ENCODE measurements at places on chromosomes 2 and 18. TPM values are rescaled to one million over a fixed set of nuclear protein-coding genes. Genes with fewer than 3 reads are reported as not detected.

POMC gene
- 5.9 TPM for total RNA-seq

TM4SF20 gene
- not detected for total RNA-seq

PTPRN gene
- not detected for total RNA-seq

UPP2 gene
- not detected for total RNA-seq

FIGN gene
- not detected for total RNA-seq

COL3A1 gene
- 0.13 TPM for total RNA-seq

ANKRD30B gene
- total RNA-seq: not detected

RAPGEF4 gene
- total RNA-seq: 0.31 TPM

SLC4A3 gene
- not detected for total RNA-seq

DAW1 gene
- not detected for total RNA-seq

NYAP2 gene
- total RNA-seq: not detected

CAPN14 gene
- 0.20 TPM for total RNA-seq

PROKR1 gene
- not detected for total RNA-seq

CAD gene
- 138 TPM for total RNA-seq

SCG2 gene
- not detected for total RNA-seq

FABP1 gene
- not detected for total RNA-seq

GRCh38 chr18:46054956-46055837, 16.9 kb downstream of the PSTPIP2 start:
- peak overlapping the region; percentile 57 for H3K27ac ChIP-seq
- no peak for DNase-seq
- peaks cover 2% of the 10 kb centered on the region for H3K36me3 ChIP-seq
- H3K4me3 ChIP-seq: peak overlapping the region; percentile 40

- H3K4me3 ChIP-seq: no peak overlapping the region
- DNase-seq: no peak
- no peaks in the 10 kb centered on the region for H3K27me3 ChIP-seq
- no peaks in the 10 kb centered on the region for H3K4me1 ChIP-seq
Observed at GRCh38 chr2:8743261-8743660, 61.4 kb downstream of the ID2 start.

DNA sequence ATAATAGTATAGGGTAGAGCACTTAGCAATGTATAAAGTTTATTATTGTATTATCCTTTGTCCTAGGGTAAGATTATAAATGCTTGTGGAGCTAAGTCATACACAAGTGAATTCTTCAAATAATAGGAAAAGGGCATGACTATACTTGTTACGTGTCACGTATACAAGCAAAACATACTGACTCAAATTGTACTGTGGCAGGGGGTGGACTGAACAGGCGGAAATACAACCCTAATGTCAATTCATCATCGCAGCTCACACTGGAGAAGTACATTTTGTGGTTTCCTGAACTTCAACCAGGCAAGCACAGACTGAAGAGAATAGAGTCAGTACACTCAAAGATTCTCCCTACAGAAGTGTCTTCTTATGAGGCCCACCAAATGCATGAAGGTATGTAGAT, 201.0 kb downstream of the MBD2 start:
- H3K4me3 ChIP-seq: no peak overlapping the region
- no peaks in the 10 kb centered on the region for H3K36me3 ChIP-seq
- H3K4me1 ChIP-seq: no peaks in the 10 kb centered on the region
- H3K27ac ChIP-seq: no peak overlapping the region
- H3K27me3 ChIP-seq: peaks cover 5% of the 10 kb centered on the region

DNA sequence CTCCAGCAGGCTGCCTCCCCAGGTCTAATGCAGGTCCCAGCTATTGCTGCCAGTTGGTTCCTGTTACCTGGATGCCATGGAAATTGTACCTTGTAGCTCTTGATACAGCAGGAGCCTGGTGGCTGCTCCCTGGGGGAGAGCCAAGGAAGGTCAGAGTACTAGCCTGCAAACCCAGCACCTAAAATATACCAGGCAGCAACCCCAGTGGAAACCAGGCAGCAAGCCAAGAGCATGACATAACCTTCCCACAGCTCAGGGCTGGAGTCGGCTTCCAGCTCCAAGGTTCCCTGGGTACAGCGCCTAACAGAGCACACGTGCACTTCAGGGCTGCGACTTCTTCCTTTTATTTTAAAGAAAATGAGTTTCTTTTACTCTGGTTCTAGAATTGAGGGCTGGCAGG, 30.3 kb downstream of the TNP1 start:
- H3K27ac ChIP-seq: no peak overlapping the region
- H3K36me3 ChIP-seq: no peaks in the 10 kb centered on the region
- H3K27me3 ChIP-seq: peaks cover 17% of the 10 kb centered on the region
- DNase-seq: no peak
- no peaks in the 10 kb centered on the region for H3K4me1 ChIP-seq

- no peak overlapping the region for H3K4me3 ChIP-seq
- no peak for DNase-seq
- no peaks in the 10 kb centered on the region for H3K36me3 ChIP-seq
- no peak overlapping the region for H3K27ac ChIP-seq
Observed at GRCh38 chr18:60329131-60329530, 43.4 kb downstream of the MC4R start.

- DNase-seq: no peak
- H3K36me3 ChIP-seq: no peaks in the 10 kb centered on the region
- no peak overlapping the region for H3K27ac ChIP-seq
- H3K4me3 ChIP-seq: no peak overlapping the region
- no peaks in the 10 kb centered on the region for H3K4me1 ChIP-seq
Observed at GRCh38 chr2:182713601-182714000, 2.5 kb upstream of the DNAJC10 start.

DNA sequence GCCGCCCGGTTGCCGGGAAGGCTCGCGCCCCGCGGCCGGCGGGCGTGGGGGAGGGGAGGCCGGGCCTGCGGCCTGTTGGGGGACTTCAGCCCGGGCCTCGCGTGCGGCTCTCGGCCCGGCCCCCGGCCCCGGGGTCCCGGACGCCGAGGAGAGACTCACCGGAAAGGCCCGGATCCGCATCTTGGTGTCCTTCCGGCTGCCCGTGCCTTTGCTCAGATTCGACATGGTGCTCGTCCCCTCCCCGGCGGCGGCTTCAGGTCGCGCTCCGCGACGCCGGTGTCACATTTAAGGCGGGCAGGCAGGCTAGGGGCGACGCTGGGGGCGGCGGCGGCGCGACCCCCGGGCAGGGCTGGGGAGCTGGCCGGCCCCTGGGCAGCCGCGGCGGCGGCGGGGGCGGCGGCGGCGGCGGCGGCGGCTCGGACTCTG, 365 bp downstream of the CUL3 start:
- peaks cover 51% of the 10 kb centered on the region for H3K4me1 ChIP-seq
- H3K27ac ChIP-seq: peak overlapping the region; percentile 92
- H3K27me3 ChIP-seq: no peaks in the 10 kb centered on the region
- peaks cover 18% of the 10 kb centered on the region for H3K36me3 ChIP-seq
- peak; percentile 59 for DNase-seq
- peak overlapping the region; percentile 84 for H3K4me3 ChIP-seq

- no peaks in the 10 kb centered on the region for H3K36me3 ChIP-seq
- no peaks in the 10 kb centered on the region for H3K4me1 ChIP-seq
- no peak overlapping the region for H3K4me3 ChIP-seq
- DNase-seq: no peak
Observed at GRCh38 chr2:100160396-100160795, 18.0 kb upstream of the AFF3 start.

- H3K4me3 ChIP-seq: no peak overlapping the region
- no peaks in the 10 kb centered on the region for H3K36me3 ChIP-seq
- no peaks in the 10 kb centered on the region for H3K4me1 ChIP-seq
- H3K27me3 ChIP-seq: no peaks in the 10 kb centered on the region
- no peak for DNase-seq
- H3K27ac ChIP-seq: no peak overlapping the region
Observed at GRCh38 chr2:95386031-95386430, 16.5 kb upstream of the FAHD2A start.

- no peak for DNase-seq
- no peak overlapping the region for H3K4me3 ChIP-seq
- H3K36me3 ChIP-seq: peaks cover 10% of the 10 kb centered on the region
- peaks cover 4% of the 10 kb centered on the region for H3K27me3 ChIP-seq
Observed at GRCh38 chr2:173117678-173118077, 42.0 kb downstream of the MAP3K20 start.

DNA sequence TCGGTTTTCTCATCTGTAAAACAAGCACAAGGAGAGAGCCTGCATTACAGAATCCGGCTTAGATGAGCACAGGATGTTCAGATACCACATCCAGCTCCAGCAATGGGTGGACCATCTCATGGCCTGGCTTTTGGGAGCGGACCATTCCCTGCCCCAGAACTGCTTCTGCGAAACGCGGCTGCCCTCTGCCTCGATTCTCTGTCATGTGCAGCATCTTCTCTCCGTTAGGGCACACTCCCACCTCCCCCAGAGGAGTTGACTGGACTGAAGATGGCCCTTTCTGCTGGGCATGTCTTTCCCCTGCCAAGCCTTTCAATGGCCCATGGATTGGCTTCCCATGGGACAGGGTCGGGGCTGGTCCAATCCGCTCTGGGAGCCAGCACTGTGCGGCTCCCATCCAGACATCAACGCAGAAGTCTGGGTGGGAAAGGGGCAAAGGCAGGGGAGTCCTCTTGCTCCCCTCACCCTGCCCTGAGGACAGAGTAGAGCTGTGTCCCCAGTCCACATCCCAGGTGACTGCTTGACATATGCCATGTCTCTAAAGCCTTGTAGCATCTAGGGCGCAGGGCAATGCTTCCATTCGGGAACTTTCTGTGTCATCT, 14.3 kb upstream of the FAHD2A start:
- H3K4me1 ChIP-seq: no peaks in the 10 kb centered on the region
- no peaks in the 10 kb centered on the region for H3K27me3 ChIP-seq
- no peak for DNase-seq
- H3K27ac ChIP-seq: no peak overlapping the region
- no peak overlapping the region for H3K4me3 ChIP-seq

DNA sequence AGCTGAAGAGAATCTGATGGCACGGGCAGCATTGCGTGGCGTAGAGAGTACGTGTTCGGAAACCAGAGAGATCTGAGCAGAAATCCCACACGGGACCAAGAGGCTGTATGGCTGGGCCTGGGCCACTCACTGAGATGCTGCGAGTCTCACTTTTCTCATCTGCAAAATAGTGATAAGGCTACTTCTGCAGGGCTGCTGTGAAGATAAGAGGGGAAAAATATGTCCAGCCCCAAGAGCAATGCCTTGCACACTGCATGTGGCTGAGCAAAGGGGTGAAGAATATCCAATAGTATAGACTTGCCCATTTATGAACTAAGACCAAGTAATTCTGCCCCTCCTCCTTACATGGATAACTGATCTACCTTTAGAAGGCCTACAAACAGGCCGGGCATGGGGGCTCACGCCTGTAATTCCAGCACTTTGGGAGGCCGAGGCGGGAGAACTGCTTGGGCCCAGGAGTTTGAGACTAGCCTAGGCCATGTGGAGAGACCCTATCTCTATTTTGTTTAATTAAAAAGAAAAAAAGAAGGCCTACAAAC, 3.1 kb downstream of the FECH start:
- no peak for DNase-seq
- H3K27ac ChIP-seq: no peak overlapping the region
- no peaks in the 10 kb centered on the region for H3K27me3 ChIP-seq
- H3K4me1 ChIP-seq: peaks cover 36% of the 10 kb centered on the region
- no peak overlapping the region for H3K4me3 ChIP-seq

GRCh38 chr2:108423502-108424251, 25.3 kb upstream of the GCC2 start:
- no peaks in the 10 kb centered on the region for H3K4me1 ChIP-seq
- DNase-seq: no peak
- H3K27me3 ChIP-seq: peaks cover 5% of the 10 kb centered on the region
- H3K27ac ChIP-seq: no peak overlapping the region
- no peak overlapping the region for H3K4me3 ChIP-seq
- H3K36me3 ChIP-seq: no peaks in the 10 kb centered on the region

DNA sequence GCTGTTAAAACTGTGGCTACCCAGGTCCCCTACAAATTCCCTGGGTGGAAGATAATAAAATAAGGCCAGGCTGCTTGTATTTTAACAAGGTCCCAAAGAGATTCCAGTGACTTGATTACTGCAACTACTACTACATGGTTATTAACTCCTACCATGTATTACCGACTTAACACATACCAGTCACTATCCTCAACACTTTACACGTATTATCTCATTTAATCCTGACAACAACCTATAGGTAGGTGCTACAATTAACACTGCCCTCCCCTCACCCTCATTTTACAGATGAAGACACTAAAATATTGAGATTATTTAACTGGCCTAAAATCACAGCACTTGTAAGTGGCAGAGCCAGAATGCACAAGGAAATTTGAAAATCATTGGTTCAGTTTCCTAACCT, 5.4 kb downstream of the CLASP1 start:
- peaks cover 31% of the 10 kb centered on the region for H3K36me3 ChIP-seq
- no peak overlapping the region for H3K4me3 ChIP-seq
- no peak for DNase-seq
- no peaks in the 10 kb centered on the region for H3K27me3 ChIP-seq
- H3K27ac ChIP-seq: no peak overlapping the region

- no peak for DNase-seq
- no peak overlapping the region for H3K4me3 ChIP-seq
- H3K4me1 ChIP-seq: no peaks in the 10 kb centered on the region
- no peak overlapping the region for H3K27ac ChIP-seq
- peaks cover 71% of the 10 kb centered on the region for H3K27me3 ChIP-seq
Observed at GRCh38 chr2:118841828-118842461, 5.5 kb downstream of the EN1 start.

DNA sequence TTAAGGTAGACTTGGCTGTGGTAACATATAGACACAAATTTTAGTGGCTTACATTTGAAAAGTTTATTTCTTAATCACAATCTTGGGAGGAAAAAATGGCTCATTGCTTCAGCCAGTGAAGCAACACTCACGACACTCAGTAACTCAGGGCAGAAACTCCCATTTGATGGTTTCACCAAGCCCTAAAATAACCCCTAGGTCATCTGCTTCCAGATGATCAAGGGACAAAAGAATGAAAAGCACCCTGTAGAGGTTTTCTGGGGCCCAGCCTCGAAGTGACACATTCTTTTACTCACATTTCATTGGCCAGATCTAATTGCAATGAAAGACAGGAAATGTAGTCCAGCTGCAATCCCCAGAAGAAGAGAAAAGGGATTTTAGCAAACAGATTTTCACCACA, 275.9 kb downstream of the TMX3 start:
- H3K36me3 ChIP-seq: no peaks in the 10 kb centered on the region
- H3K27me3 ChIP-seq: no peaks in the 10 kb centered on the region
- H3K27ac ChIP-seq: no peak overlapping the region
- H3K4me3 ChIP-seq: no peak overlapping the region
- no peak for DNase-seq

GRCh38 chr2:219325136-219325535, 7.4 kb downstream of the RESP18 start:
- DNase-seq: no peak
- no peaks in the 10 kb centered on the region for H3K4me1 ChIP-seq
- H3K27ac ChIP-seq: no peak overlapping the region
- H3K4me3 ChIP-seq: no peak overlapping the region

DNA sequence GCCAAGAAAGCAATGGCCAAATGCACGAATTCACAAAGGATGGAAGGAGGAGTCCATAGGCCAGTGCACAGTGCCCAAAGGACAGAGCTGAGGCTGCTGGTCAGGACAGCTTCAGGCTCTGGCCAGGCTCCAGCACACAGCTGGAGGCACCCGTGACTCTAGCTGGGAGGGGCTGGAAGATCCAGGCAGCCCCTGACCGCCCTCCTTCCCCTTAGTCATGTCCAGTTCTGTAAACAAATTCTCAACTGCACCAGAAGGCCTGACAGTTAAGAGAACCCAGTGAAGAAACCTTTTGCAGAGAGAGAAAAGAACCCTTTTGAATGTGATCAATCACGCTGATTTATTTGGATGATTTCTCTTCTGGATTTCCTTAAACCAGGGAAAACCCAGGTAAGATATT, 7.7 kb upstream of the YWHAQ start:
- no peak overlapping the region for H3K27ac ChIP-seq
- H3K4me3 ChIP-seq: no peak overlapping the region
